Urothelium cell line (cell line): ENCODE measurements at places on chromosomes 11 and 22.

- DNase-seq = no peak
Observed at GRCh38 chr22:42946546-42947198, 68.3 kb downstream of the PACSIN2 start.

- DNase-seq = no peak
Observed at GRCh38 chr22:41127451-41127850, 35.1 kb downstream of the EP300 start.

DNA sequence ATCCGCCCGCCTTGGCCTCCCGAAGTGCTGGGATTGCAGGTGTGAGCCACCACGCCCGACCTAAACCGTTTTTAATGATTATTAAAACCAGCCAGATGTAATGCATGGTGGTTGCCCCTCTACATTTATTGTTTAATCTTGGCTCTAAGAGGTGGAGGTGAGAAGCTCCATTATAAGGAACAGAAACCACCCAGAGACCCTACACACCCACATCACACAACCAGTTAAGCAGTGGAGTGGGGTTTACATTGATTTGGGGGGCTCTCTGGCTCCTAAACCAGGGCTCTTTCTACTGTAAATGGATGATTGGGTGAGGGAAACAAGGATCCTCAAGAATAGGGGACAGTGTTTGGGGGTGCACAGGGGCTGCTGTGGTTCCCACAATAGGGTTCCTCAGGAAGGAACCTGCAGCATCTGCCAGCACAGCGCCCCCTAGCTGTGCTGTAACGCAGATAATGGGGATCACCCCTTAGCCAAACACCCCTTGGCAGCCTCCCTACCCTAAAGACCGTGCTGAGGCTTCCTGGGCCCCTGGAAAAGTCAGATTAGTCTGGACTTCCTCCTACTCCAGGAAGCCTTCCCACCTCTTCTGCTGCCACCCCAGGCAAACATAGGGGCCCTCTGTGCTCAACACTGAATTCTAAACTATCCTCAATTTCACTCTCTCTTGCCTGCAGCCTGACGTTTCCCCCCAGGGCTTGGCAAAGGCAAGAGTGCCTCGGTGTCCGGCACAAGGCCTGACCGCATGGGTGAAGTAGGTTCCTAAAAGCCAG is 2.4 kb downstream of the MPST start:
- peak; percentile 56 for DNase-seq

DNA sequence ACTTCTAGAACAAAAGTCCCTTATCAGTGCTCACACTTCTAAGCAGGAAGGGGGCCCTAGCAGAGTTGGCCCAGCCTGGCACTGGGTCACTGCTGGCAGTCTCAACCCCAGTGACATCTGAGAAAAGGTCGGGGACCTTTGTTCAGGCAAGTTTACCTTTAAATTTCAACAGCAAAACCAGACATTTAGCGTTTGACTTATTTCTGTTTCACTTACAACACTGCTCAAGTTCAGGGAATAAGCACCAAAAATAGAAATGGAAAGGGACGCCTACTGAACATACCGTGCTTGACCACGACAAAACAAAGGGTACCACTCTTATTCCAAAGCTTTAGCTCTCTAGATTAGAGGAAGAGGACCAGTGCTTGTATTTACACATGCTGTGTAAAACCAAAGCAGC is 26.2 kb downstream of the PITPNB start:
- DNase-seq = no peak

DNA sequence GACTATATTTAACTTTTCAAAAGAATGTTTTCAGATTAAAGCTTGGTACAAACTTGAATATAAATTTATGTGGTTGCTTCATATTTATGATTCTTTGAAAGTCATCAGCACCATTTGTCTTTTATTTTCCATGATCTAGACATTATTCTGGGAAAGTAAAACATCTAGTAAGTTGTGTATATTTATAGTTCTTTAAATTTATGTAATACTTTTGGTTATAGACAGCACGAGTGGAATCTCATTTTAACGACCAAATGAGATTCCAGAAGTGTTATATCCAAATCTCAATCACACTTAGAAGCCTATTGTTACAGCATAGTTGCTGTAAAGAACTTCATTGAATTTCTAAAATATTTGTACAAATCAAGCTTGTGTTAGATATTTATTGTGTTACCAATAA is 212.3 kb downstream of the DDX10 start:
- DNase-seq = no peak

DNA sequence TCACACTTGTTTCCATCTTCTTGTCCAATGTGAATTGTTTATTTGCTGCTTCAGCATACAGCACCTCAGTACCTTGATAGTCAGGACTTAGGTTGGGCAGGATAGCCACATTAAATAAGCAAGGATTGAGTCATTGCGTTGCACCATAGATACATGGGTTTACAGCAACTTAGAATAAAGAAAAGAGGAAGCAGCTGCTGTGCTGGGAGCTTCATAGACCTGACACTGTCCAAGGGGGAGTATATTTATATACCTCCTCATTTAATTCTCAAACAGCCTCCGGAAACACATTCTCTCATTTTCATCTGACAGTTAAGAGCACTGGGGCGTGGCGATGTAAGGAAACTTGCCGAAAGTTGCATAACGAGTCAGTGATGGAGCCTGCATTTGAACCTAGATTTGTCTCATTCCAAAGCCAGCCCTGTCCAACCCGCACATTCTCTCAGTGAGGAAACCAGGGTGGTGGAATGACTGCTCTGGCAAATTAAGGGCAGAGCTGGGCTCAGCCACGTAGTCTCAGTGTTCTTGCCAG is 42.2 kb downstream of the UBASH3B start:
- no peak for DNase-seq

GRCh38 chr22:39498368-39498767 is 3.7 kb upstream of the MIEF1 start:
- no peak for DNase-seq

- DNase-seq = no peak
Observed at GRCh38 chr11:2302306-2302895, 588 bp downstream of the TSPAN32 start.

DNA sequence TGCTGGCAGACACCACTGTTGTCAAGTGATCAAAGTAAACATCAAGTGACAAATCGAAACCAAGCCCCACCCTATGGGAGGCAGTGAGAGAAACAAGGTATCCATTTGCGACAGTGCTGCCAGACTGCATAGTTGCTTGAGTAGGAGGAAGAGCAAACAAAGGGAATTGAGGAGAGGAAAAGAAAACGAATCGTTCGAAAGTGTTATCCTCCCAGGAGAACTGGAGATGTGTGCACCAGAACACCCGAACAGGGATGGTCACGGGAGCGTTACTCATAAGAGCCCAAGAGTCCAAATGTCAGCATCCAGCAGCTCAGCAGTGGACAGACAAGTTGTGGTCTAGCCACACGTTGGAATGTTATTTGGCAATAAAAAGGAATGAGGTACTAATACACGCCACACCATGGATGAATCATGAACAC is 58.4 kb upstream of the NUP50 start:
- peak; percentile 49 for DNase-seq

DNA sequence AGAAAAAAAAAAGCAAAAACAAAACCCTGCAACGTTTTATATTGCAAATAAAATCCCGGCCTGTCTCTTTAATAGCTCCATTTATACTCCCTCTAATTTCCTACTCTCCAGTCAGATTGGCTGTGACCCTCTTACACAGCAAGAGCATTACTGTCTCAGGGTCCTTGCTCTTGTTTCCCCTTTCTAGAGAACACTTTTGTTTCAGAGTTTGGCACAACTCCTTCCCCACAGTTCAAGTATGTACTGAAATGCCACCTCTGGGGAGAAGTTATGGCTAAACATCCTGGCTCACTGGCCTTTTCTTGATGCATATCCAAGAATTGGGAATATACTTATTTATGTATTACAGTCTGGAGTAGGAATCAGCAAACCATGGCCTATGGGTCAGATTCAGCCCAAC is 2.6 kb downstream of the CASP12 start:
- DNase-seq = no peak

- DNase-seq = peak; percentile 75
Observed at GRCh38 chr22:49712195-49712791, 115.4 kb downstream of the BRD1 start.

GRCh38 chr11:102458548-102458947 is 6.0 kb upstream of the TMEM123 start:
- no peak for DNase-seq

DNA sequence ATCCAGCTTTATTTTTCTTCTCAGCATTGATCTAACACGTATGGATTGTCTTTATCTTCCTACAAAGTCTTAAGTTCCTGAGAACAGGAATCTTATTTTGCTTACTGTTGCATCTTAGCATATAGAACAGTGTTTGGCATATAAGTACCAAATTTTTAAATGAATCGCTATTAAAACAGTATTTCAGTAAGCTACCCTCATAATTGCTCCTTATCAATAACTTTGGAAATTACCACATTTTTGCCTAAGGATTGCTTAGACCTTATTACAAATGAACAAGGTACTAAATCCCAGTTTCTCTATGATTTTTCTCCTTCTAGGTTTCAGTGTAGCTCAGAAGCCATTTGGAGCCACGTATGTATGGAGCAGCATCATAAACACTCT is 9.7 kb downstream of the DEPDC7 start:
- DNase-seq = no peak
